ENCODE measurements at places on chromosomes 7 and 10. TPM values are rescaled to one million over a fixed set of nuclear protein-coding genes. Genes with fewer than 3 reads are reported as not detected.

- no peaks in the 10 kb centered on the region for H3K4me1 ChIP-seq
- DNase-seq = no peak
- no peak overlapping the region for H3K27ac ChIP-seq
- no peak overlapping the region for H3K4me3 ChIP-seq
Measured at GRCh38 chr10:126504761-126505112, 116.5 kb upstream of the ADAM12 start.

ANKRD1 gene
- total RNA-seq = not detected

DNA sequence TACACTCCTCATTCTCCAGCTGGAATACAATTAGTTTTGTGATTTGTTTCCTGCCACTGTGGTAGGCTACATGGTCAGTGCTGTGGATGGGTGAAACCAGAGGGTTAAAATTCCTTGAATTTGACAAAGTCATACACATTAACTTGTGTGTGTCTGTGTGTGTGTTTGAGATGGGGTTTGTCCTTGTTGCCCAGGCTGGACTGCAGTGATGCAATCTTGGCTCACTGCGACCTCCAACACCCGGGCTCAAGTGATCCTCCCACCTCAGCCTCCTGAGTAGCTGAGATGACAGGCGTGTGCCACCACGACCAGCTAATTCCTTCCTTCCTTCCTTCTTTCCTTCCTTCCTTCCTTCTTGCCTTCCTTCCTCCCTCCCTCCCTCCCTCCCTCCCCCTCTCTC is 24.8 kb upstream of the GIMAP8 start:
- peaks cover 19% of the 10 kb centered on the region for H3K4me1 ChIP-seq
- H3K27me3 ChIP-seq = no peaks in the 10 kb centered on the region
- no peaks in the 10 kb centered on the region for H3K36me3 ChIP-seq
- no peak overlapping the region for H3K4me3 ChIP-seq

GRCh38 chr7:102404005-102404861 is 8.1 kb downstream of the PRKRIP1 start:
- peak; percentile 57 for DNase-seq
- no peaks in the 10 kb centered on the region for H3K27me3 ChIP-seq
- peaks cover 9% of the 10 kb centered on the region for H3K4me1 ChIP-seq
- H3K4me3 ChIP-seq = no peak overlapping the region

GRCh38 chr10:130012129-130012528 is 48.1 kb upstream of the EBF3 start:
- peaks cover 6% of the 10 kb centered on the region for H3K27me3 ChIP-seq
- H3K4me3 ChIP-seq = no peak overlapping the region
- H3K4me1 ChIP-seq = no peaks in the 10 kb centered on the region
- no peak for DNase-seq
- H3K27ac ChIP-seq = no peak overlapping the region
- H3K36me3 ChIP-seq = no peaks in the 10 kb centered on the region

UNCX gene
- total RNA-seq = not detected

DNA sequence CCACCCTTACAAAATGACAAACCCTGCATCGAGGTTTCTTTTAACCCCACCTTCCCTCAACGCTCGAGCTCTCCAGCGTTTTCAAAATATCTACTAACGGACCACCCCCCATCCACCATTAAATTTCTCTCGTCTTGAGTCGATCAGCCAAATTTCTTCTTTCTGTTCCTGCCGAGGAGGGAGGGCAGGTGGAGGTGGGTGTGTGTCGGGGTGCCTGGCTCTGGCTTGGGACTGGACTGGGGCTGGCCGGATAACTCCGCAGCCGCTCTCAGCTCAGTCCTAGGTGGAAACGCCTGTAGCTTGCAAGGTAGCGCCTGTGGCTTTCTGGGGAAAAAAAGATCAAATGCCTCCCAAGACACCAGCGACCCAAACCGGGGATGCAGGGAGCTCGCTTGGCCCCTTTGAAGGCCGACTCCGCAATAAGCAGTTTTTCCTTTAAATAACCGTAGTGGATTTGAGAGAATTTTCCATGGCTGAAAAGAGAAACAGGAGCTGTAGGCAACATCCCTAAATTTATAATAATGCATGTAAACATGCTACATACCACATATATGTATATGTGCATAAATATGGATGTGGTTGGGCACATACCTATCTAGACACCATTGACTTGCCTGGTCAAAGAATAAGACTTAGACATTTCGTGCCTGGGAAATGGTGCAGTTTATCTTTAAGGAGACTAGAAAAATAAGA is 1.9 kb upstream of the TMEM178B start:
- H3K4me1 ChIP-seq = peaks cover 25% of the 10 kb centered on the region
- DNase-seq = no peak
- peak overlapping the region; percentile 64 for H3K4me3 ChIP-seq
- no peaks in the 10 kb centered on the region for H3K36me3 ChIP-seq

GRCh38 chr10:117537436-117537903 is 5.1 kb upstream of the EMX2 start:
- no peak overlapping the region for H3K27ac ChIP-seq

DNA sequence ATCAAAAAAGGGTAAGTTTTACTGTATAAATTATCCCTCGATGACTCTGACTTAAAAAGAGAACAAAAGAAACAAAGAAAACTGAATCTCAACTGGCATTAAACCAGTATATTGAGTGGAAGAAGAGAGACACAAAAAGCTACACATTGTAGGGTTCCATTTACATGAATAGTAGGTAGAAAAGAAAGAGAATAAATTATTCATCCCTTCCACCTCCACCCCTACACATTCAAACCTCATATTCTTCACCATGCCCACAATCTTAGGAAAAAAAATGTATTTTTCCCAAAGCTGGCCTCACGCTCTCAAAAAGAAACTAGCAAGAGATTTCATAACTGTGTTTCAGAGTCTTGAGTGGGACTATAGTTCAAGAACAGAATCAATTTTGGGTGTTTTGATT is 346.8 kb upstream of the AOAH start:
- H3K4me1 ChIP-seq = peaks cover 12% of the 10 kb centered on the region
- H3K4me3 ChIP-seq = no peak overlapping the region
- H3K36me3 ChIP-seq = peaks cover 26% of the 10 kb centered on the region
- H3K27ac ChIP-seq = no peak overlapping the region
- no peaks in the 10 kb centered on the region for H3K27me3 ChIP-seq
- no peak for DNase-seq

DOCK4 gene
- total RNA-seq = 0.25 TPM

ZNF438 gene
- total RNA-seq = 3.8 TPM

PNLIP gene
- not detected for total RNA-seq

GRCh38 chr10:7168414-7168813 is 242.4 kb downstream of the SFMBT2 start:
- no peak overlapping the region for H3K4me3 ChIP-seq
- no peaks in the 10 kb centered on the region for H3K4me1 ChIP-seq
- peaks cover 46% of the 10 kb centered on the region for H3K36me3 ChIP-seq
- no peak for DNase-seq

GRCh38 chr7:144863320-144863647 is 27.4 kb upstream of the TPK1 start:
- no peak for DNase-seq
- H3K4me3 ChIP-seq = no peak overlapping the region
- H3K36me3 ChIP-seq = no peaks in the 10 kb centered on the region
- H3K27me3 ChIP-seq = peaks cover 4% of the 10 kb centered on the region
- no peak overlapping the region for H3K27ac ChIP-seq
- H3K4me1 ChIP-seq = no peaks in the 10 kb centered on the region

DNA sequence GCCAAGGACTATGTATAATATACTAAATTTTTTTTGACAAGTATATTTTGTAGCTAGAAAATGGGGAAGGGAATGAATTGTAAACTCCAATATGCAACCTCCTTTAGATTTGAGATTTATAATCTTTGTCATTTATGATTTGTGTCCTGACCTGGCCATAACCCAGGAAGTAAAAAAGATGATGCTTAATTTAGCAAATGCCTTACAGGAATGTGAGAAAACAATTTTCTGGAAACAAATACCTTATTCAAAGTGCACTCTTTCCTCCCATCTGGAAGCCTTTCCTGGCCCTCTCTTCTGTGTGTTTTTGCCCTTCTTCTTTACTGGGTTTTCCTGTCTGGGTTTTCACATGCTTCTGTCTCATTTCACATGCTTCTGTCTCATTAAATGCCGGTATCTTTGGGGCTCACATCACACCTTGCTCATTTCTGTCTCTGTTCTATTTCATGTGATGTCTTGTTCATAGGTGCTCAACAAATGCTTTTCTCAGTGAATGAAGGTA is 149.2 kb downstream of the RAPGEF5 start:
- H3K4me1 ChIP-seq = no peaks in the 10 kb centered on the region
- H3K4me3 ChIP-seq = no peak overlapping the region
- DNase-seq = no peak
- H3K27me3 ChIP-seq = peaks cover 18% of the 10 kb centered on the region

C10orf53 gene
- not detected for total RNA-seq

PRF1 gene
- 99.9 TPM for total RNA-seq

ZCWPW1 gene
- 2.4 TPM for total RNA-seq

GRCh38 chr10:31650010-31650409 is 278.6 kb downstream of the ARHGAP12 start:
- no peak overlapping the region for H3K4me3 ChIP-seq
- DNase-seq = no peak
- H3K4me1 ChIP-seq = no peaks in the 10 kb centered on the region
- H3K27me3 ChIP-seq = peaks cover 14% of the 10 kb centered on the region

DNA sequence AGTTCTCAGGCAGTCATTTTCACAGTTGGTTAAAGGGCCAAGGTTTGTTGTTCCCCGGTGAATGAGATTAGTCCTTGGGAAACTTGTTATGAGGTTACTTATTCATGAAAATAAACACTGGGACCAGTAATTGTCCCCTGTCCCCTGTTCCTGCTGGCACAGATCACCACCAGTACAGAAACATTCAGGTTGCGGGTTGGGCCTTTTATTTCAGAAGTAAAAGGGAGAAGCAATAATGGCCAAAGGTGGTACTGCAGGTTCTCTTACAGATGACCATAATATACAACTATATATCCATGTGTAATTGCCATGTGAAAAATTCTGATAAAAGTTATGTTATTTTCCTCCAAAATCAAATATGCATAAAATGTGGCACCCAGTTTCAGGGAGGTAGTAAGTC is 442.0 kb downstream of the SORCS1 start:
- H3K4me1 ChIP-seq = no peaks in the 10 kb centered on the region
- no peak overlapping the region for H3K4me3 ChIP-seq
- no peak overlapping the region for H3K27ac ChIP-seq
- DNase-seq = no peak
- no peaks in the 10 kb centered on the region for H3K27me3 ChIP-seq

DNA sequence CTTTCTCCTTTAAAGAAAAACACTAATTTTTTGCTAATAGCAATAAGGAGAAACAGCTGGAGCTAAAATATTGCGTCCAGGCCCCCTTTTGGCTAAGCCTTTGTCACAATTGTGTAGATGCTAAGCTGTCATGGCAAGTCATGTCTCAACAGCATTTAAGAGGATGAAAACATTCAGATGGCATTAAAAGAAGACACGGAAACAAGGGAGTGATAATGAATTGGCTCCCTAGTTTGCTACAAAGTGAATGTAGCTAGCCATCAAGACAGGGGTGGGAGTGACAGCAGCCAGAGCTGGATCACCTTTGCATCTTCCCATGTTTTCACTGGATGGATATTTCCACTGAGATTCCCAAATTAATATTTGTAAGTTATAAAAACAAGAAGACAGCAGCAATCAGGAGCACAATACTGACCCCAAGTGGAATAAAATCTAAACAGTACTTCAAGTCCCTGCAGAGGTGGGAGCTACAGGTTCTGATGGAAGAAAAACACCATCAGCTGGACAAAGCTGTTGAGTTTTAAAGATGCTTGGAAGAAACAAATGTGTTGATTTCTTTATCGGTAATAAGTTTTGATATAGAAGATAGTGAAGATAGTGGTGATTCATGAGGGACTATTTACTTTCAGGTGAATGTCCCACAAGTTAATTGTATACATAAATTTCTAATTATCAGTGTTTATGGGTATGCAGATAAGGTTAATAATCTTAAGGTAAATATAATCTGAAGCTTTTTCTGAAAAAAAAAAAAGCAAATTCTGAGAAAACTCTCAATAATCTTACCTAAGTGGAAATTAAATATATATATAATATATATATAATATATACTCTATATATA is 129.4 kb downstream of the SLC16A9 start:
- no peaks in the 10 kb centered on the region for H3K4me1 ChIP-seq
- H3K27ac ChIP-seq = no peak overlapping the region
- no peak overlapping the region for H3K4me3 ChIP-seq
- peaks cover 5% of the 10 kb centered on the region for H3K27me3 ChIP-seq
- H3K36me3 ChIP-seq = no peaks in the 10 kb centered on the region

GRM3 gene
- total RNA-seq = not detected

HOXA6 gene
- not detected for total RNA-seq

HECW1 gene
- total RNA-seq = not detected

GRCh38 chr7:152338561-152338960 is 97.2 kb downstream of the KMT2C start:
- no peak for DNase-seq
- H3K4me1 ChIP-seq = peaks cover 31% of the 10 kb centered on the region
- no peaks in the 10 kb centered on the region for H3K27me3 ChIP-seq
- H3K27ac ChIP-seq = no peak overlapping the region

FFAR4 gene
- total RNA-seq = not detected

DNA sequence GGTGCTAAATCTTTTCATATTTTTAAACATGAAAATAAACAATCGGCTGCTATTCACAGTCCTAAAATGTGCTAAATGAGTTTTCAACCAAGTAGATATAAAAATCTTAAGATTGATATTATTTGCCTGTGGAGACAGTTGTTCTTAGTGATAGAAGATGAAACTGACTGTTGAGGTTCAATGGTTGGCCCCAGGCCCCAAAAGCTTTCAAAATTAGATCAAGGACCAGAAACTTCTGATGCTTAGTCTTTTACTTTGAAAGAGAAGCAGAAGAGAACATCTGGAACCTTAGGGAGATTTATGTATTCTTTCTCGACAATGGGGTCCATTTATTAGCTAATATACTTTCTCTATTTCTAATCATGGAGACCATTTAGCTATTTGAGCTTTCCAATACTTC is 155.8 kb downstream of the REEP3 start:
- no peak overlapping the region for H3K27ac ChIP-seq
- DNase-seq = no peak
- peaks cover 4% of the 10 kb centered on the region for H3K4me1 ChIP-seq
- no peaks in the 10 kb centered on the region for H3K27me3 ChIP-seq
- H3K36me3 ChIP-seq = no peaks in the 10 kb centered on the region

DNA sequence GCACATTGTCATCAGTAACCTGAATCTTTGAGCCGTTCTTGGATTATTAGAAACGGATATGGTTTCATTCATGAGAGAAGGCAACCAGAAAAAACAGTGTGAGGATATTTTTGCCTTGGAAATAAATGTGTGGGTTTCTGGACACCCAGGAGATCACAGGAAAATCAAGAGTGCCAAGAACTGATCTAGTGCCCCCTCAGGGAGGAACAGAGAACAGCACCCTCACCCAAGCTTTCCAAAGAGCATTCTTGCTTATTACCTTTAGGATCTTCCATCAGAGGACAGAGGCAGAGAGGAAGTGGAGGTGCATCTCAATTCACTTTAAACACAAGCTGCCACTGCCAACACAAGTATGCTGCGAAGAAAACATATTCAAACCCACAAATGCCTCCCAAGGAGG is 851.5 kb upstream of the COBL start:
- no peak overlapping the region for H3K27ac ChIP-seq
- DNase-seq = no peak
- H3K27me3 ChIP-seq = no peaks in the 10 kb centered on the region
- H3K36me3 ChIP-seq = no peaks in the 10 kb centered on the region
- H3K4me3 ChIP-seq = no peak overlapping the region
- H3K4me1 ChIP-seq = no peaks in the 10 kb centered on the region

- H3K36me3 ChIP-seq = no peaks in the 10 kb centered on the region
- DNase-seq = no peak
- no peak overlapping the region for H3K27ac ChIP-seq
- H3K27me3 ChIP-seq = peaks cover 3% of the 10 kb centered on the region
- peaks cover 3% of the 10 kb centered on the region for H3K4me1 ChIP-seq
Measured at GRCh38 chr10:88557256-88557655, 25.9 kb downstream of the RNLS start.

PPP1R17 gene
- not detected for total RNA-seq

Data from activated CD4-positive, alpha-beta T cell treated with anti-CD3 and anti-CD28 coated beads, Interleukin-2, amount 10 ng/mL, durations not matched to agents 7 days and 5 days (primary cell).